CD14-positive monocyte (primary cell): ENCODE measurements at places on chromosomes 2 and 18.

GRCh38 chr18:36381075-36381474 lies 83.6 kb downstream of the FHOD3 start:
- no peak for DNase-seq

- DNase-seq: no peak
These were observed 186.2 kb upstream of the GCFC2 start for GRCh38 chr2:75896779-75897366.

DNA sequence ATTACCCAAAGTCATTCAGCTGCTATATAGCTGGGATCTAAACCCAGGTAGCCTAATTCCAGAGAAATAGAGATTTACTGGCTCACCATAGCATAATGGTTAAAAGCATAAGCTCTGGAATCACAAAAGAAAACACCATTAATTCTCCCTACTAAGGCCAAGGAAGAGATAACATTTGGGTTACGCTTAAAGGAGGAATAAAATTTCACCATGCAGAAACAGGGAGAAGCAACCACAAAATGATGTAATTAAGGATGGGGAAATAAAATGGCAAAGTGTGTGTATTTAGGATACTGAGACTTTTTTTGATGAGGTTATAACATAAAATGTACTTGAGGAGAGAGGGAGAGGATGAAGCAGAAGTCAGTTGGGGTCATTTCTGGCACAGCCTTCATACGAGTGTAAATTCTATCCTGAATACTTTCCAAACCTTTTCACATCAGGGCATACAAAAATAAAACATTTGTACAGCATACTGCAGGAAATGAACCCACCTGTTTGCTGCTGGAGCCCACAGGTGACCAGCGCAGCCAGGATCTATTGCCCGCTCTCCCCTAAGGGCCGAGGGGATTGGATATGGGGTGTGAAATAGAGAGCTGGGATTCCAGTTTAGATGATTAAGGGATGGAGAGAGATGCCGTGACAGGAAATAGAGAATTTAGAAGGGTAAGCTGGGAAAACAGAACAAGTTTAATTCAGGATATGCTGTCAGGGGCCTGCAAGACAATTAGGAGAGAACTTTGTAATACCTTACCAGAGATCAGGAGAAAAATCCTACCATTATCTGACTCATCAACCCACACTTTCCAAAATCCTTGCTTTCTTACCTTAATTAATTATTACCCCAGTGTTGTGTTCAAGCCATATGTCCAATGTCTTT lies 43.8 kb upstream of the SERTAD2 start:
- peak; percentile 48 for DNase-seq

GRCh38 chr18:31617031-31617717 lies 25.5 kb downstream of the TTR start:
- DNase-seq: no peak

- no peak for DNase-seq
These were observed 9.3 kb upstream of the THADA start for GRCh38 chr2:43605079-43605655.

DNA sequence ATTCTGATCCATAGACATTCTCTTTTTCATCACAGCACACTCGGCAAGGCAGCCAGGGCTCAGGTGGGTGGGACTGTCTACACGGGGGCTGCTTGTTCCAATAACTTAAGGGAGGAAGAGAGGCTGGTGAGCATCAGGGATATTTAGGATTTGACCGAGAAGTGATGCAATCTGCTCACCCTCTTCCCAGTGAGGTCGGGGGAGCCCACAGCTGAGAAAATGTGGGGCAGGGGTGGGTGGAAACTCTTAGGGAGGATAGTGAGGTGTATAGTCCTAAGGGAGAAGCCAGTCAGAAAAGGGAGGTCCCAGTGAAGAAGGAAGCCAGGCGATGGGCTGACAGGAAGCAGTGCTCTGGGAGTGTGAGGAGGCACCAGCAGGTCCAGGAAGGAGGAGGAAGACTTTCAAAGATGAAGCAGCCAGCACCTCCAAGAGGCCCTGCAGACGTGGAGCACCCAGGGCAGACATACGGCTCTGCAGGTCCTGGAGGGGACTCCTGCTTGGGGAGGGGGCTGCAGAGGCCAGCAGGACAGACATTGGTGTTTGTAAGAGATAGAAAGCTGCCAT lies 76.8 kb downstream of the GYPC start:
- DNase-seq: no peak

DNA sequence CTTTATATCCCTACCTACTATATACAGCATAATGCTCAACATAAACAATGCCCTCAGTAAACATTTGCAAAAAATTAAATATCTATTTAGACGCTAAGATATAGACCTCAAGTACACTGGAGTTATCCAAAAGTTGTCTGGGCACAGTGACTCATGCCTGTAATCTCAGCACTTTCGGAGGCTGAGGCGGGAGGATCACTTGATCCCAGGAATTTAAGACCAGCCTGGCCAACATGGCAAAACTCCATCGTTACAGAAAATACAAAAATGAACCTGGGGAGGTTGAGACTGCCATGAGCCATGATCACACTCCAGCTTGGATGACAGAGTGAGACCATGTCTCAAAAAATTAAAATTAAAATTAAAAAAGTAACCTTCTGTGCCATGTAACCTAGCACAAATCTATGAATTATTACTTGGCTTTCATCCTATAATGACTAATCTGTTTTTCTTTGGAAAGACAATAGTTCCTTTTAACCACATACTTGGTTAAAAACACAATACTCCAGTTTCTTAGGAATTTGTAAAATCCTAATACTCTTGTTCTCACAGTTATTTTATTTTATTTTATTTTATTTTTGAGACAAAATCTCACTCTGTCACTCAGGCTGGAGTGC lies 6.7 kb upstream of the TNFAIP6 start:
- no peak for DNase-seq

- DNase-seq: no peak
These were observed 1.8 kb downstream of the NOSTRIN start for GRCh38 chr2:168804214-168804613.

- no peak for DNase-seq
These were observed 30.3 kb upstream of the DARS1 start for GRCh38 chr2:136015699-136016098.

DNA sequence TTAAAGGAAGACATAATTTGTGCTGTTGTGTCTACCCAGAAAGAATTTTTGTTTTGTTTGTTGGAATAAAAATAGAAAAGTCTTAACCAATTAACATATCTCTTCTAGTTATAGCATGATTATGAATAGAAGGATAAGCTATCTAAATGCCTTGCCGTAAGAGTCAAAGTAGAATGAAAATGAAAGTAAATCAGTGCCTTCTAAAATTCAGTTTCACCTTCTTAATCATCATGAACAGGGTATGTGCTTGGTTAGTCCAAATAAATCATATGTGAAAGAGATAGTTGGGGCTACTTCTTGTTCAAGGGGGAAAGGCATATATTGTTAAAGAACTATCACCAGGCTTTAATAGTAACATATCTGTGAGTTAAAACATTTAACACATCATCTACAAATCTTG lies 91.5 kb downstream of the GULP1 start:
- DNase-seq: no peak

DNA sequence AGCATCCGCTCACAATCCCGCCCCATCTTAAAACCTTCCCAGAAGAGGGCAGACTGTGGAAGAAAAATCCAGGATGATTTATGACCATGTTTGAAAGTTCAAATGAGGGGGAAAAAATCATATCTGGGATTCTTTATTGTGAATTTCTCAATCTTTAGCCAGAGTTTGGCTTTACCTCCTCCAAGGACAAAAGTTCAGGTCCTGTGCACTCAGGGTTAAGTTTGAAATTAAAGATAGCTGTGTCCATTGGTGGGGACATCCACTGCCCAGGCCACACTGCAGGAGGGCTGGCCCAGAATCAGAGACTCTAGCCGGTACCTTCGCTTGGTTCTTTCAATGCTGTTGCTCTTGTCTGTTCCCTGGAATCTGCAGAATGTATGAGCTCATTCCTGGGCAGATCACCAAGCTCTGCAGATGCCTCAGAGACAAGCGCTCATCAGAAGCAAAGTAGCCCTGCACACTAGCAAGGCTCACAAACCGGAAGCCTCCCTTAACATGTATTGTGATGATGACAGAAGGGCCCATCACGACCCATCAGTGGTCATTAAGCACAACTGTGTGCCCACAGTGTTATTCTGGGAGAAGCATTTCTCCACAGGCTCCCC lies 375.3 kb upstream of the KLHL29 start:
- no peak for DNase-seq

- DNase-seq: no peak
These were observed 447.3 kb downstream of the KCNJ3 start for GRCh38 chr2:155145758-155146229.

DNA sequence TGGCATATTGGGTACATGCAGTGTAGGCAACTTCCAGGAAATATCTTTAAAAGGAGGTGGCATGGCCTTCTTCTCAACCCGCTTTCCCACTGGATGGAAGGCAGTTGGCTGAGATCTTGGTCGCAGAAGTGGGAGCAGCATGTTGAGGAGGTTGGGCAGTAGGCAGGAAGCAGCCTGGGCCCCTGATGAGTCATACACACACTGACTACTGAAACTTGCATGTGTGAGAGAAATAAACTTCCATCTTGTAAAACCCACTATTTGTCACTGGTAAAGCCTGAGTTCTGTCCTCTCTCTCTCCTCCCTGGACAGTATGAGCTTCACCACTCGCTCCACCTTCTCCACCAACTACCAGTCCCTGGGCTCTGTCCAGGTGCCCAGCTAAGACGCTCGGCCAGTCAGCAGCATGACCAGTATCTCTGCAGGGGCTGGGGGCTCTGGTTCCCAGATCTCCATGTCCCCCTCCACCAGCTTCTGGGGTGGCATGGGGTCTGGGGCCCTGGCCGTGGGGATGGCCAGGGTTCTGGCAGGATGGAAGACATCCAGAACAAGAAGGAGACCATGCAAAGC lies 233.8 kb upstream of the SPRED2 start:
- no peak for DNase-seq

DNA sequence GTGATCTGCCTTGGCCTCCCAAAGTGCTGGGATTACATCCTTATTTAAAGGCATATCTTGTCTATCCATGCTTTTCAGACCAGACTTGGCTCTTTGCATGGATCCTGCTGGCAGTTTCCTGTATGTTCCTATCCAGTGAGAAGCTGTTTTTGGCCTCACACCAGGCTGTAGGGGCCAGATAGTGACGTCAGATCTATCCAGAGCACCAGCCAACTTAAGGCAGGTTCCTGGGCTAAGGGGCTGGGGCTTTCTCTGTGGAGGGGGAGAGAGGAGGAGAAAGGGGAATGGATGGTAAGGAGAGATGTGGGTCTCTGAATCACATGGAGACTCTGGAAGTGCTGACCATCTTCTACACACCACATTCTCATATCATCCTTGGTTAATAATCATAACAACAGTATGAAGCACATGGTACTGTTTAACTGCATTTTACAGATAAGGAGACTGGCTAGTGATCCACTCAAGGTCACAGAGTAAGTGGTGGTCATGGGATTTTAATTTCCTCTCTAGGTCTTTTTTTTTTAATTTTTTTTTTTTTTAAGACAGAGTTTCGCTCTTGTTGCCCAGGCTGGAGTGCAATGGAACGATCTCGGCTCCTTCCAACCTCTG lies 2.0 kb upstream of the FAM117B start:
- DNase-seq: no peak

DNA sequence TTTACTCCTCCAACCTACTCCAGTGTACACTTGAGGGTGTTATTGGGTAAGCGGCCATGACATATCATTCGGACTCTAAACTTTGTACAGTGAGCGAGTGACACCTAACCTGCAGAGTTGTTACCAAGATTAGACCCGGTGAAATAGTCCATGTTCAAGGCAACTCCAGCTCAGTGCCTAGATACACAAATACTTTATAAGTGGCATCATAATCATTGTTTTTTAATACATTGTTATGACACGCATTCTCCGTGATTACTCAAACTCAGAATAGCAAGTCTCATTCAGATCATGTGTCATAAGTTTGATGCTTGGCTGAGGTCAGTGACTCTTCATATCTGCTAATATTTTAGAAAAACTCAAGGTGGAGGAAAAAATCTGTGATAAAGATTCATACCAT lies 597.8 kb downstream of the DCC start:
- DNase-seq: no peak

DNA sequence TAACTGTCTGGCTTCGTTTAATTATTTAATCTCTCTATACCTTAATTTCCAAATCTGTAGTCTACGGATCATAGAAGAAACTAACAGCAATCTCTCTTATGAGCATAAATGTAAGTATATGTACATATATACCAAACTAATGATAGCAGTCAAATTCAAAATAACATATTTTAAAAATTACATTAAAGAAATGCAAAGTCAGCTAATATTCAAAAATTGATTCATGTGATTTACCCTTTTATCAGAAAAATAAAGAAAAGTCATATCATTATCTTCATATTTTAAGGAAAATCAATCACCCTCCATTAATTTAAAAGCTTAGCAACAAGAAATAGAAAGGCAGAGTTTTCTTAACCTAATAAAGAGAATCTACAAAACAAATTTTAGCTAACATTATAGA lies 575.9 kb downstream of the IRS1 start:
- no peak for DNase-seq

DNA sequence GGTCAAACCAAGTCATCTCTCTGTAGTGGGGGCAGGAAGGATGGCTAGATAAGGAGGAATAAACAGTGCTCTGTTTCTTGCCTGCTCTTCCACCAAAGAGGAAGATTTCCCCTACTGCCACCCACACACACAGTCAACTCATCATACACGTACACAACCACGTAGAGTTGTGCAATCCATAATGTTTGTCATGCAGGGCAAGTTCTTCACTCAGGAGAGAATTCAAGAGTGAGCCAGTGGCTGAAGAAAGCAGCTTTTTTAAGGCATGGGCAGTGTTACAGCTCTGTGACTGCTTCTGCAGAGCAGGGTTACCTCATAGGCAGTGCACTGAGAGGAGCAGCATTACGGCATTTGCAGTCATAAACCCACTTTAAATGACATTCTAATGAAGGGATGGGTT lies 283.0 kb downstream of the RND3 start:
- no peak for DNase-seq

- DNase-seq: peak; percentile 38
These were observed at the start of gene IL1R1 for GRCh38 chr2:102141970-102142828. Gene IL1R1 (plus strand): TSS chr2:102142746. CDS start chr2:102157725, 14,979 bp downstream.

- DNase-seq: no peak
These were observed 1570.9 kb upstream of the SLC39A10 start for GRCh38 chr2:194086129-194086528.

- no peak for DNase-seq
These were observed 83.7 kb downstream of the CERKL start for GRCh38 chr2:181573140-181573736.
